ENCODE measurements at places on chromosomes 2 and 18.

GRCh38 chr18:30987467-30988241 is 54.9 kb downstream of the DSC3 start:
- DNase-seq, result peak; percentile 21

GRCh38 chr18:25470062-25470461 is 118.1 kb upstream of the ZNF521 start:
- no peak for DNase-seq

- DNase-seq, result no peak
Measured at GRCh38 chr2:23709311-23709710, 217.6 kb downstream of the ATAD2B start.

DNA sequence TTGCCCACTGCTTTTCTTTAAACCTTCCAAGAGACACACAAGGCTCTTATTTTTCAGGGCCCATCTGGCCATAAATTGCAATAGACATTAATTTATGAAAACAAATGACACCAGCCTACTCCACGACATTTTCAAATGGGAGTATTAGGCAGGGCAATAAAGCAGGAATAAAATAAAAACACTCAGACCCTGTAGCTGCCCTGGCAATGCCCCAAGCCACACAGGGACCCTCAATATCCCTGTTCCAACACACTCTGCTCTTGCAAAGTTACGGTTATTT is 550.8 kb upstream of the TNP1 start:
- no peak for DNase-seq

GRCh38 chr2:71682341-71682740 is 229.0 kb downstream of the DYSF start:
- no peak for DNase-seq

- no peak for DNase-seq
Measured at GRCh38 chr2:135960656-135961551, 24.5 kb downstream of the DARS1 start.
